ENCODE measurements at places on chromosomes 16 and 17.

DNA sequence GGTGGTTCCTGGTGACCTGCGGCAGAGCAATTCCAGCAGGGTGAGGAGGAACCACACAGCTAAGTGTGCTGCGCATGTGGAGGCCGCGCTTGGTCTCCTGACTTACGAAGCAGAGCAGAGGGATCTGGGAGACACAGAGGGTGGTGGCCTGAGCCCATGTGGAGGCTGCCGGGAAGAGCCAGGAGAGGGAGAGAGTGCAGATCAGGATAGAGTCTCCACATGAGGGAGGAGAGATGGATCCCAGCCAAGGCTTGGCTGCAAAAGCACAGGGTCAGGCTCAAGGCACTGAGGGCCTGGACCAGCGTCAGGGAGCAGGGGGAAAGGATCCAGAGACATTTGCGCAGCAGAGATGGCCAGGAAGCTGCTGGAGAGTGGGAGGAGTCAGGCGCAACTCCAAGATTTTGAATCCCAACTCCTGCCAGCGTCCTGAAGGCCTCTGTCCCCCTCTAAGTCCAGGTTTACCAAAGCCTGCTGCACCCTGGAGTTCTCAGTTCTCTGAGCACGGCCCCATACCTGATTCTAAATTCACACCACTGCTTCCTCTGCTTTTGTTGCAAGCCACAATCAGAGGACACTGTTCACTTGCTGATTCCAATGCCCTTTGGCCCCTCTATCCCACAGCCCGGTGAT is 11.3 kb upstream of the MLLT6 start:
- no peak for DNase-seq

GRCh38 chr16:58196898-58197313 is 1.0 kb downstream of the CSNK2A2 start:
- peak; percentile 17 for DNase-seq

DNA sequence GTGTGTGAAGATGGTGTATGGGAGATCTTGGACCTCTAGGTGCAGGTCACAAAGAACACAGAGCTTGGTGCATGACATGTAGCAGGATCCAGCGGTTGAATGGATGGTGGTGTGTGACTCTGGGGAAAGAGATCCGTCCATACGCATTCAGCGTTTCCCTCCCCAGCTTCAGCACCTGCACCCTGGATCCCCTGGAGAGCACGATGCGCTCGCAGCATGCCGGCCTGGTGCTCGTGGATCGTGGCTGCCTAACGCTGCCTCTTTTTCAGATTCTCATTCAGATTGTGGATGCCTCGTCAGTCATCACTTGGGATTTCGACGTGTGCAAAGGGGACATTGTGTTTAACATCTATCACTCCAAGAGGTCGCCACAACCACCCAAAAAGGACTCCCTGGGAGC is 70.9 kb downstream of the SEC14L1 start:
- DNase-seq = no peak

GRCh38 chr16:4077174-4077649 is 39.0 kb downstream of the ADCY9 start:
- DNase-seq = no peak

- DNase-seq = peak; percentile 90
Measured at GRCh38 chr16:1105888-1106620, 10.0 kb upstream of the C1QTNF8 start.

DNA sequence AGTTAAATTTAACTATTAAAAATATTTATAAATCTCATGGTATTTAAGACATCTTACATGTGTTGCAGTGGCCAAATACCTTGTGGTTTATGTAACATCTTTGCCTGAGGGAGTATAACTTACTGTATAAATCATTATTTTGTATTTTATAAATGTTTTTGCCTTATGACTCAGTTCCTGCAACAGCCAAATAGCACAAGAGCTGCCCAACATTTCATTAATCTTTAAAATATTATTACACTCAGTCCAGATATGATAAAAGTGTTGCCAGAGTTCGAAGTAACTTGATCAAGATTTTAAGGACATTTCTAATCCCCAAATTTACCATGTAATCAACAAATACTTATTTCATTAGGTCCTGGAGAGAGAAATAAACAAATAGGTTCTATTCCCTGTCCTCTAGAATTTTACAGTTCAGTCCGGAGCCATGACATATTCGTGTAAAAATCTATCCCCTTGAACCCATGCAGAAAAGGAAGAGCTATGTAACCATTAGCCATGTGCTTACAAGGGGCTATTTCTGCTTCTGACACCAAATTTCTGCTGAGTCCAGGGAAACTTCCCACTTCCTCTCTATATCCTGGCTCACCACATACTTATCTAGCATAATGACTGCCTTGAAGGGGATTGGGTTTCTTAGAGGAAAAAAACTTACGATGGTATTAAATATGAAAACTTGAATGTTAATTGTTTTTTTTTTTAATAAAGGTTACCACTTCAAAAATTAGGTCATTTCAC is 44.0 kb downstream of the IRX6 start:
- no peak for DNase-seq

- no peak for DNase-seq
Measured at GRCh38 chr17:9386401-9386800, 189.2 kb downstream of the STX8 start.

- DNase-seq = no peak
Measured at GRCh38 chr16:46748775-46749705, 896 bp upstream of the MYLK3 start.

DNA sequence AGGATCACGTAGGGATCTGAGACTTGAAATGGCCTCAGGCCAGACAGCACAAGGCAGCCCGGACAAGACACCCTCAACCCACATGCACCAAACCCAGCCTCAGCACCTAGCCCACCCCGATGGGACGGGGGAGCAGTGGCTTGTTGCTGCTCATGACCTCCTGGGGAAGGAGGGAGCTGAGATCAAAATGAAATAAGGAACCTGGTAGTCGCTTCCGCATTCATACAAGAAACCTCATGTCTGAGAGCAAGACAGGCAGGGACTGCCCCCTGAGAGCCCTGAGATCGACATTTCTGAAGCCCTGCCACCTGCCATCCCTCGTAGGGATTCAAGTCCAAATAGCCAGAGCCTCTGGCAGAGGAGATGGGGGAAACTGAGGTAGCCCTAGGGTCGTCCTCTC is 5.7 kb upstream of the CEP131 start:
- DNase-seq = no peak

- peak; percentile 78 for DNase-seq
Measured at GRCh38 chr17:54900457-54901229, at the start of gene TOM1L1. TOM1L1 (plus strand) TSS chr17:54900852; CDS start chr17:54900866, 14 bp downstream.

- DNase-seq = no peak
Measured at GRCh38 chr16:62755938-62756337, 719.7 kb upstream of the CDH8 start.
